SIG-M5 (cell line): ENCODE measurements at places on chromosomes 2 and 18.

- DNase-seq, result no peak
Observed at GRCh38 chr2:36255863-36256262, 99.7 kb upstream of the CRIM1 start.

GRCh38 chr2:27717070-27717795 lies 53.5 kb downstream of the SLC4A1AP start:
- DNase-seq, result no peak

DNA sequence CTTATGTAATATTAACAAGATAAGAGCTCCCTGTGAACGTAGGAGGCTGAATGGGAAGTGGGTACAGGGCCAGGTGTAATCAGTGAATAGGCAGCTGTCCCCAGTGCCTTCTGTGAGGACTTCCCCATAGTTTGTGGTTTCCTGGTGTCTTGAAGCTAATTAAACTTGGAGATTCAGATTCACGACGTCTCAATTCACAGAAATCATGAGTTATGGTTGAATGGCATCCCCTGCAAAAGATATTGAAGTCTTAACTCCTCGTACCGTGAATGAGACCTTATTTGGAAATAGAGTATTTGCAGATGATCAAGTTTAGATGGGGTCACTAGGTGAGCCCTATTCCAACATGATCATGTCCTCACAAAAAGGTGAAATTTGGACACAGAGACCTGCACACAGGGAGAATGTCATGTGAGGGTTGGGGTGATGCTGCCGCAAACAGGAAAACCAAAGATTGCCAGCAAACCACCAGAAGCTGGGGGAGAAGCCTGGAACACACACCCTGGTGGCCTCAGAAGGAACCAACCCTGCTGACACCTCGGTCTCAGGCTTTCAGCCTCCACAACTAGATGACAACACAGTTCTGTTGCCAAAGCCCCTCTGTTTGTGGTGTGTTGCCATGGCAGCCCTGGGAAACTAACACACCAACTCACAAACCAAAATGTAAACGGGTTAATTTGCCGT lies 13.2 kb downstream of the ARL4C start:
- DNase-seq, result no peak

- DNase-seq, result no peak
Observed at GRCh38 chr18:46909497-46909896, 7.8 kb downstream of the PIAS2 start.

GRCh38 chr2:159564081-159564480 lies 52.3 kb downstream of the BAZ2B start:
- no peak for DNase-seq

- DNase-seq, result no peak
Observed at GRCh38 chr2:40487602-40488001, 35.7 kb upstream of the SLC8A1 start.

DNA sequence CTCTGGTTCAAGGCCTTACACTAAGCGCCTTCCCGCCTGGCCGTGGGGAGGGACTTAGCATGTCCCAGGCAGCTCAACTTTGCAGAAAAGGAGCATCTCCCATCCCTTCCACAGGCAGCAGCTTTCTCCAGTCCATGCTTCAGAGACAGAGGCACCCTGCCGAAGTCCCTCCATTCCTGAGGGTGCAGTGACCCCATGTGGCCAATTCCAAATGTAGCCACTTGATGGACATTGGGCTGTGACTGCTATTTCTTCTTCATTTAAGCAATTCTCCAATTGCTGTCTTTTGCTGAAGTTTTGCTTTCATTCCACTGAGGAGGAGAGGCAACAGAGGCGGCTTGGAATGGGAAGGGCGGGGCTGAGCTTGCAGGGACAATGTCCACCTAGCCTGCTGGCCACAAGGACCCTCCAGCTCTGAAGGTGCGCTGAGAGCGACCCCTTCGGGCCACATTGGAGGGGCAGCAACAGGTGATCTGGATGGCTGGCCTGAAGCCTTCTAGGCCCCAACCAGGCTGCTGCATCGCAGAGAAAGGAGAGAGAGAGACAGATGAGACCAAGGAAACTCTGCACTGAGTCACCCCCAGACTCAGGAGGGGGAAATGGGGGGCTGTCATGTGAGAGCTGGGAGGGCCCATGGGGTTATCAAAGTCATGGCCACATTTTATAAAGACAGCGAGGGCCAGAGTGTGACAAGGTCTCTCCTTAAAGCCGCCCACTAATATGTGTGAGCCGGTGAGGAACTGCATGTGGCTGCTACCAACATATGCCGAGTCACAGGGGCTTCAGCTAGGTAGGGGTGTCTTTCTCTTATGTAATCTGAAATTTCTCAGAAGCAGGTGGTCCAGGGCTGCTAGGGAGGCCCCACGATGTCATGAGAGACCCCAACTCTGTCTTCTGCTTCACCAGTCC lies 61.3 kb downstream of the LONRF2 start:
- DNase-seq, result no peak

- DNase-seq, result no peak
Observed at GRCh38 chr2:58089081-58089480, 42.5 kb downstream of the VRK2 start.

- no peak for DNase-seq
Observed at GRCh38 chr2:173282795-173283545, 71.7 kb upstream of the CDCA7 start.

DNA sequence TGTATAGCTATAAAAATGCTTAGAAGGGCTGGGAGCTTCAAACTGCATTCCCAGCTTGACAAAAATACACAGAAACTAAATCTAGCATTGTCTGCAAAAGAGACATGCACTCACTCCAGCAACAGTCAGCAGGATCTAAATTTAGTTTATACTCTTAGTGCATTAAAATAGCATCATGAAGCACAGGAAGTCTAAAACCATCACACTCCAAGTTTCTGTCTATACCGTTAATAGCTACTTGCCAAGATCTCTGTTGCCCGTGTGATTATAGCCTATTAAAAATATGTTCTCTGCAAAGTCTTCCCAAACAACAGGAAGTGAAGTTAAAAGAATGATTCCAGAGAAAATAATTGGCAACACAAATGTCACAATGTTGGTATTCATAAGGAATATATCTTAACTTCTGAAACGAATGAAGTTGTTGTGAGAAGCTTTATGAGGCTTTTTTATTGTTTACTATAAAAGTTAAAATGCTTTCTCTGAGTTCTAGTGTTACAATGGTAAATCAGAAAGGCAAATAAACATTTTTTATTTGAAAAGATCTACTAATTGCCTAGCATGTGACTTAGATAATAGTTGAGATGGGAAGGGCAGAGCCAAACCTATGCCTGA lies 184.2 kb downstream of the ZNF385B start:
- DNase-seq, result no peak

DNA sequence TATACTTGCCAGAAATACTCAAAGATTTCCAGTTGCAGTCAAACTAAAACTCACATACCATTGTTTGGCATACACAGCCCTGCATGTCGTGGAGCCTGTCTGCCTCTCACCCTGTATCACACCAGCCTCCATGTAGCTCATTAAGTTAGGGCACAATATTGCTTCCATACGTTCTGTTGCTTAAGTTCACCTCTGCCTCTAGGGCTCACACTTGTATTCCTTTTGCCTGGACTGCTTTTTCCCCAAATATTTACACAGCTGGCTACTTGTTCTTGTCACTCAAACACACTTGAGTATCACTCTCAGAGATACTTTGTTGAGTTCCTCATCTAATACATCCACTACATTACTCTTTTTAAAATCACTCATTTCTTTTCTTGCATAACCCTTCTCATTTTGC lies 83.1 kb downstream of the PTH2R start:
- DNase-seq, result no peak

GRCh38 chr2:241677392-241677791 lies 9.2 kb downstream of the DTYMK start:
- DNase-seq, result no peak
